ENCODE measurements at places on chromosomes 3 and 15. TPM values are rescaled to one million over a fixed set of nuclear protein-coding genes. Genes with fewer than 3 reads are reported as not detected.

DNA sequence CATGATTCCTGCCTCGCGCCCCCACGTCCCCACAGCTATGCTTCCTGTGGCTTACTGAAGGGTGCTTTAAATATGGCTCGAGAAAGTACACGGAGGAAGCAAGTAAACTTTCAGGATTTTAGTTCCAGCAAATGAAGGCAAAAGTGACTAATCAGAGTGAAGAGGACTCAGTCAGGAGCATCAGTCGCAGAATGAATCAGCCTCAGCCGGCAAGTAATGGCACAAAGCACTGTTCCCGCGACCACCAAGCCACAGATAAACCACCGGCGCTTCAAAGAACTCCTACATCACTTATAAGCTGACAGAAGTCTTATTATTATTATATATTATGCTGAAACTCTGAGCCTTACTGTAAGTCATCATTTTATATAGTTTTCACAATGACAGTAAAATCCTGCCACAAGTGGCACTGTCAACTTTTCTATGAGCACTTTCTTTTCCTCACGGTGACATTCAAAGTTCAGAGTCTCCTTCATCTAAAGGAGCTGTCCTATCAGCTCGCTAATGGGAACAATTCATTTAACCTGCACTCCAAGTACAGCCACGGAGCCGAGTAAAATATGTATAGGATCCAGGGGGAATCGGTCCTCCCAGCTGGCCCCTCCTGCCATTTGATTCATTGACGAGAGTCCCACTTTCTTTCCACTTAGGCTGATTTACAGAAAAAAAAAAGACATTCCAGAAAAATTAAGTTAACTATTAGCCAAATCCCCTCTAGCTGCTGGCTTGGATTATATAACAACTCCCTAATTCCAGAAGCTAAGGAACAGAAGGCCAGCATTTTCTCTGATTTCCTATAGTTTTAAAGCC, 217.0 kb upstream of the ICE2 start:
- no peaks in the 10 kb centered on the region for H3K4me1 ChIP-seq
- H3K27ac ChIP-seq: no peak overlapping the region
- no peak overlapping the region for H3K4me3 ChIP-seq
- H3K27me3 ChIP-seq: no peaks in the 10 kb centered on the region

Gene TMEM42
- 46.4 TPM for total RNA-seq

Gene MYRIP
- total RNA-seq: 5.8 TPM

DNA sequence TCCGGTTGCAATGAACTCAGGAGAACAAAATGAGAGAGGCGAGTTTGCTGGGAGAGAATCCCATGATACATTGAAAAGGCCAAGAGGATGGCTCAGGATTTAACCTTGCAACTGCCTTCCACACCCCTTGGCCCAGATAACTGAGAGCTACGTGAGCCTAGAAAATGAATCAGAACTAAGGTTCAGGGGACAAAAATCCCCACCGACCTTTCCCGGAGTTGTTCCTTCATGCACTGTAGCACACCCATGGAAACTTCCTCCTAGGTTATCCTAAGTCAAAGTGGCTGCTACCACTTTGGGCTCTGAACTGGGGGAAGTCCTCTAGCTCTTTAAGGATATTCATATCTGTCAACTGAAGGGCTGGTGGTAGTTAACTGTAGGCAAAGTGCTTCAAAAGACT, 58.3 kb upstream of the SLC4A7 start:
- no peak overlapping the region for H3K4me3 ChIP-seq
- no peaks in the 10 kb centered on the region for H3K27me3 ChIP-seq
- no peak for DNase-seq
- no peak overlapping the region for H3K27ac ChIP-seq

- no peaks in the 10 kb centered on the region for H3K36me3 ChIP-seq
- peak overlapping the region; percentile 73 for H3K27ac ChIP-seq
- H3K4me3 ChIP-seq: no peak overlapping the region
- no peaks in the 10 kb centered on the region for H3K27me3 ChIP-seq
- DNase-seq: no peak
- peaks cover 53% of the 10 kb centered on the region for H3K4me1 ChIP-seq
These were observed 6.9 kb downstream of the ACVR2B start for GRCh38 chr3:38460377-38461270.

Gene MOBP
- 8.5 TPM for total RNA-seq

Gene ATXN7
- 46.0 TPM for total RNA-seq

Gene PODXL2
- total RNA-seq: 71.9 TPM

DNA sequence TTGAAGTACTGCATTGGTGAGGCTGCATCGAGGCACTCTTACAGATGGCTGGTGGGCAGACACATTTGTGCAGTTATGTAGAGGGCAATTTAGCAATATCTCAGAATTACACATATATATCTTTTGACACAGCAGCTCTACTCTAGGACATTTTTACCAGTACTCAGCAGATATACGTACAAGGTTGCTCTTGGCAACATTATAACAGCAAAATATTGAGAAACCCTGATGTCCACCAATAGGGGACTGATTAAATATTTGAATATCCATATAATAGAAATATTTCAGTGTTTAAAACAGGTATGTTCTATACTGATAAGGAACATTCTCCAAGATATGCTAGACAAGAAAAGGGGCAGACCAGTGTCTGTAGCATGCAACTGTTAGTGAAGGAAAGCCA, 7.9 kb upstream of the FBXO22 start:
- H3K4me1 ChIP-seq: no peaks in the 10 kb centered on the region
- no peak overlapping the region for H3K27ac ChIP-seq
- H3K27me3 ChIP-seq: no peaks in the 10 kb centered on the region
- H3K36me3 ChIP-seq: no peaks in the 10 kb centered on the region

DNA sequence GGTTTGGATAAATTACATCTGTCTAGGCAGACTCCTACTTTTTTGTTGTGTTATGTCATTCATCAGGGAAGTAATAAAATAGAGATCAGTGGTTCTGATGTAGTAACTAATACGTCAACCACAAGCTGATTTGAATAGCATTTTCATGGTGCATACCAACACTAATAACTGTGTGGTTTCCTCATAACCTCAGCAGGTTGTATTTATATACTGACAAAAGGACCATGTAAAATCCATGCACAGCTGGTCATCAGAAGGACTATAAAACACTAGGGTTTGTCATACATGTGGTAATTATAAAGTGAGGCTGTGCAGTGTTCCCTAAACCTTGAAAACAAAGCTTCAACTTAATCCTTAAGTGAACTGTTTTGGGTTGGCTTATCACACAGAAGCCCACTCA, 216.8 kb upstream of the RBMS3 start:
- H3K36me3 ChIP-seq: no peaks in the 10 kb centered on the region
- no peaks in the 10 kb centered on the region for H3K4me1 ChIP-seq
- H3K27ac ChIP-seq: no peak overlapping the region
- no peak for DNase-seq
- no peak overlapping the region for H3K4me3 ChIP-seq

DNA sequence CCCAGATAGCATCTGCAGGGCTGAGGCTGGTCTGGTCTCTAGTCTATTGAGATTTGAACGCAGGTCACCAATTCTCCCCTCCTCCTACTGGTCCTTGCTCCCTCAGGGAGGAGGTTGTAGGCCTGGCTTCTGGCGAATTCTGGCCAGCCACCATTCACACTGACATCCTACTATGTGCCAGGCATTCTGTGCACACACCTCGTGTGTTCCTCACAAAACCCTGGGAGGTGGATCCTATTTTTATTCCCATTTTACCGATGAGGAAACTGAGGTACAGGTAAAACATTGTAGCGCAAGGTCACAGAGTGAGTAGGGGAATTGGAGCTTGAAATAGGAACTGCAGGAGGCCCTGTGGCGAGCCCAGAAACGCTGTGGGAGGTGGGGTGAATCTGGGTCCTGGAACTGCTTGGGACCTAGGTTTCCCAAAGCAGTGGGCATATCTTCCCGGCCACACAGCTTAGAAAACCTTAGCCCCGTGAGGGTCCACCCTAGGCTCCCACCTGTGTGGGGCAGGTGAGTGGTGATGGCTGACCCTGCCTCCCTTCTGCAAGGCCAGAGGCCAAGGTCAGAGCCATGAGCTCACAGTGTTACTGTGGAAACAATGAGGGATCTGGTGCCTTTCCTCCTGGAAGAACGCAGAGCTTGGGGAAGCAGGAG, 4.8 kb upstream of the ATP2B2 start:
- H3K36me3 ChIP-seq: no peaks in the 10 kb centered on the region
- DNase-seq: no peak
- no peaks in the 10 kb centered on the region for H3K27me3 ChIP-seq
- H3K4me1 ChIP-seq: peaks cover 2% of the 10 kb centered on the region

DNA sequence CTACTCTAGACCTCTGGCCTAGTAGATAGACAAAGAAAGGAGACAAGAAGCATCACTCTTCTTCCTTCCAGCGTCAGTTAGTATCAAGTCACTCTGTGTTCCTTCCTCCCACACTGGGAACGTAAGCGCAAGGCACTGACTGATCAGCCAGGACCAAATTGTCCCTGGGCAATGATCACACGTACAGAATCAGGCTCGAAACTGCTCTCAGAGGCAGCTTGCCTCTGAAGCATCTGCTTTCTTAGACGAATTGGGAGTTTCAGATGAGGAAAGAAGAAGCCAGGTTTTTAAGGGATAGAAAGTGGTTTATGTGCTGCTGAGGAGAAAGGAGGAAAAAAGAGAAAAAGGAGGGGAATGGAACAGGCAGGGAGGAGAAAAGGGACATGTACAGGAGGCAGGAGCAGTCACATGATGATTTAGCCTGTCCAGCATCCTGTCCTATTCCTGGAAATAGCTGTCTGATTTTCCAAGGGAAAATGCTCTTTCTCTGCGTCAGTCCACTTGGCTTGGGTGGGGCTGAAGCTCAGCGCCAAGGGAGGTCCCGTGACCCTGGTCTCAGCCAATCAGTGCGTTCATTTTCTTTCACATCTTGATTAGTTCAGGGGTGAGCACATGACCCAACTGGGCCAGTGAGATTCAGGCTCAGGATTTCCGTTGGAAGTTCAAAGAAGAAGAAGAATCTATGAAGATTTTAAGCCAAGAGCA, 102.0 kb upstream of the PRICKLE2 start:
- peak; percentile 93 for DNase-seq
- no peaks in the 10 kb centered on the region for H3K27me3 ChIP-seq

Gene CA12
- 0.55 TPM for total RNA-seq

Gene GATM
- total RNA-seq: 446 TPM

GRCh38 chr3:39372833-39373232, 10.3 kb upstream of the SLC25A38 start:
- no peaks in the 10 kb centered on the region for H3K4me1 ChIP-seq
- H3K36me3 ChIP-seq: no peaks in the 10 kb centered on the region
- no peak overlapping the region for H3K27ac ChIP-seq
- no peaks in the 10 kb centered on the region for H3K27me3 ChIP-seq
- H3K4me3 ChIP-seq: no peak overlapping the region
- DNase-seq: no peak

GRCh38 chr3:106004137-106004681, 135.4 kb upstream of the CBLB start:
- H3K27me3 ChIP-seq: no peaks in the 10 kb centered on the region
- no peaks in the 10 kb centered on the region for H3K36me3 ChIP-seq
- H3K4me3 ChIP-seq: no peak overlapping the region
- no peaks in the 10 kb centered on the region for H3K4me1 ChIP-seq

Gene FETUB
- not detected for total RNA-seq

Gene CSPG4
- total RNA-seq: 6.5 TPM

DNA sequence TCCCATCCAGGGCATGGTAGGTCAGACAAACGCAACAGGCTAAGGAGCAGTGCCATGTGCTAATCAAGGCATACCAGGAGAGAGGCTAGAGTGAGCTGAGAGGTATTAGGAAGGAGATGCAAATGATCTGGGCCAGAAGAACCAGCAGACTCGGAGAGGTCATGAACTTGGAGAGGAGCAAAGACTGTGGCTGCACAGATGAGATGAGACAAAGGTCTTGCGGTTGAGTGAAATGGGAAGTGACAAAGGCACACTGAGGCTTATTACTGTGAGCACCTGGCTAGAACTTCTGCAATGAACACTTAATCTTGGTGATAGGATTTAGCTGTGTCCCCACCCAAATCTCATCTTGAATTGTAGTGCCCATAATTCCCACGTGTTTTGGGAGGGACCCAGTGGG, 380.2 kb downstream of the ULK4 start:
- no peak for DNase-seq
- no peaks in the 10 kb centered on the region for H3K36me3 ChIP-seq
- no peak overlapping the region for H3K4me3 ChIP-seq
- H3K27me3 ChIP-seq: no peaks in the 10 kb centered on the region
- H3K27ac ChIP-seq: no peak overlapping the region

DNA sequence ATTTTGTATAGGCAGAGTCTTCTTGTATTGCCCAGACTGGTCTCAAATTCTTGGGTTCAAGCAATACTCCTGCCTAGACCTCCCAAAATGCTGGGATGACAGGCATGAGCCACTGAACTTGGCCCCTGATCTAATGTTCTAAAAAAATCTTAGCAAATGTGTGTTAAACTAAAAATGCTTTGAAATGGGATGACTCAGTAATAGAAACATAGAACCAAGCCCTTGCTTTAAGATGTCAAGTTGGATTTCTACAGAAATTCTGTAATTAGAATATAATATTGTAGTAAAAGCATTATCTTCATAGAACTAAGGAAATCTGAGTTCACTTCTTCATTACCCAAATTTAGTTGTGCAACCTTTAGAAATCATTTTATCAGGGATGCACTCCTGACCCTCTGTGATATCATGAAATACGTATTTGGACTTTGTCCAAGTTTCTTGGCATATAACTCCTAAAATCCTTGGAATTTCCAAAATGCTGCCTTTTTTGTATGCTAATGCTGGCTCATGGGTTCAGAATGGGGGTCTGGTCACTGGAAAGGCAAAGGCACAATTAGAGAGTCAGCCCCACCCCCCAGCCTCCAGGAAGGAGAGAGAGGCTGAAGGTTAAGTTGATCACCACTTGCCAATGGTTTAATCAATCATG, 217.3 kb downstream of the TP63 start:
- H3K36me3 ChIP-seq: no peaks in the 10 kb centered on the region
- no peaks in the 10 kb centered on the region for H3K4me1 ChIP-seq
- H3K4me3 ChIP-seq: no peak overlapping the region
- no peaks in the 10 kb centered on the region for H3K27me3 ChIP-seq
- no peak for DNase-seq

GRCh38 chr3:16174976-16175901, 759 bp downstream of the GALNT15 start:
- H3K4me3 ChIP-seq: peak overlapping the region; percentile 12
- peaks cover 9% of the 10 kb centered on the region for H3K4me1 ChIP-seq
- no peaks in the 10 kb centered on the region for H3K27me3 ChIP-seq
- H3K36me3 ChIP-seq: no peaks in the 10 kb centered on the region
